GM20000 (cell line): ENCODE measurements at places on chromosomes 1 and 21.

DNA sequence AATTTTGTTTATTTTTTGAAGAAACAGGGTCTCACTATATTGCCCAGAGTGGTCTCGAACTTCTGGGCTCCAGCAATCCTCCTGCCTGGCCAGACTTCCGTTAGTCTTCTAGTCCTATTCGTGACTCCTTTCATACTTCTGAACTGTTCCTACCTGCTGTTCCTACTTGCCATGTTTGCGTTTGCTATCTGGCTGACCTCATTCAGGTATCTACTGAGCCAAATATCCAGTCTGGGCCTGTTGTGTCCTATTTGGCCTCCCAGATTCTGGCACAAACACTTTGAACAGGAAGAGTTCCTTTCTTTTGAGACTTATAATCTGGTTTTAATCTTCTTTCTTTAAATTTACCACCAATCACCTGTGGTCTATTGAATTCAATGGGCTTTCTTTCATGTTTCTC, 6.9 kb upstream of the NR1I3 start:
- DNase-seq = no peak

DNA sequence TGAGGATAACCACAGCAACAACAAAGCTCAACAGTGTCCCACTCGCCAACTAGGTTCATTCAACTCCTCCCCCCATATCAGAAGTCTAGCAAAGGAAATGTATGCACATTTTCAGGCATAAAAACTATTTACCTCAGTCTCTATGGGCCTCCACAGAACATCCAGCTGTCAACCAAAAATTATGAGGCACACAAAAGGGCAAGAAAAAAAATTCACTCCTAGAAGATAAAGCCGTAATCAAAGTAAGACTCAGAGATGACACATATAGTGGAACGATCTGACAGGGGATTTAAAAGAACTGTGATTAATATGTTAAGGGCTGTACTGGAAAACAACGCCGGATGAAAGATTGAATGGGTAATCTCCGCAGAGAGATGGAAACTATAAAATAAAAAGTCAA, 158.7 kb downstream of the NTPCR start:
- DNase-seq = no peak

DNA sequence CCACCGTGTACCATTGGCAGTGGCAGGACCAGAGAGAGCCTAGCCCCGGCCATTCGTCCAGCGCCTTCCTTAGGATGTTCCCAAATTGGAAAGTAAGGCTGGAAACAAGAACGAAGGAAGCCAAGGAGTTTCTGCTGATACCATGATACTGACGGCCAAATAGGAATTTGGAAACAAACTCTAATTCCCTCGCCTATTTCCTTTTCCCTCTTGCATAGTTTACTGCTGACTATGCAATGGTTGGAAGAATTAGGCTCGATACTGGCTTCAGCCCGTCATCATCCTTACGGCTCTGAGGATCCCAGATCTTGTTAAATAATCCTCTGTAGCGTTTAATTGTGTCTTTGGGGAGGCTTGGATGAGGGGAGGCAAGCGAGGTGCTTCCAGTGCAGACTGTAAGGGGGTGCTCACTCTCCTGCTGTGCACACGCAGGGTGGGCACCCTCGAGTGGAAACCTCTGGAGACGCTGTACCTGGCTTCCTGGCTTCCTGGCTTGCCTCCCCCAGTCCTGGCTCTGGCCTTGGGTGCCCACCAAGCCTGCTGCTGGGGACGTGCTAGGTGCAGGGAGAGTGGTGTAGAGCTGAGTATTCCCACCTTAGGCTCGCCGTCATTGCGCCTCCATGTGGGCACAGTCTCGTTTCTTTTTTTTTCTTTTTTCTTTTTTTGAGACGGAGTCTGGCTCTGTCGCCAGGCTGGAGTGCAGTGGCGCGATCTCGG, 27.4 kb upstream of the CAMTA1 start:
- DNase-seq = no peak

DNA sequence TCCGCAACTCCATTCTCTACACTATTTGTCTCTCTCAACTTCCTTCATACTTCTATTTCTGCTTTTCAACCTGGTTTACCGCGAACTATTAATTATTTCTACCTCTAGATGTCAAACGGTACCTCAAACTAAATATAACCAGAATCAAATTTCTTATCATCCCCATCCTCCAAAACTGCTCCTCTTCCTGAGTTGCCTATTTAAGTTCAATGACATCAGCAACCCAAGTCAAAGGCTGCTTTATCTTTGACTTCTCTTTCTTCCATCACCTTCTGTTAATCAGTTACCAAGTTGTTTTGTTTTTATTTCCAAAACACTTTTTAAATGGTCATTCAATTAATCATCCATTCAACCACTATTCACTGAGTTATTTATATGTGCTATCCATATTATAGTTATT, 171.9 kb downstream of the COL24A1 start:
- no peak for DNase-seq

DNA sequence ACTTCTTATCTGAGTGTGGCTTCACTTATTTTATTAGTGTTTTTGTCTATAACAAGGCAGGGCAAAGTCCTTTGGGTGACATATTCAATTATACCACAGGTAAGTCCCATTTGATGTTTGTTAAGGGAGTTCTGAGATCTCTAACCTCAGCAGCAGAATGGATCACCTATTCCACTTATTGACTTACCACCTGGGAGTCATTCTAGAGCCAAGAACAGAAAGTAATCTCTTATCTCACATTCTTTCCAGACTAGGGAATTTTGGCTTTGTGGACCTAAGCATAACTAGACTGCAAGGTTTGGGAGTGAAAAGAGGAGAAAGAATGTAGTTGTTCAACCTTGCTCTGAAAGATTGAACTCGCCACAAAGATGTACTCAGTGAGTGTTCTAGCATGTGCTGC, 13.2 kb downstream of the FNDC7 start:
- DNase-seq = no peak

GRCh38 chr1:6345460-6345859, 48.1 kb downstream of the ACOT7 start:
- no peak for DNase-seq

GRCh38 chr1:223180731-223181321, 37.8 kb upstream of the TLR5 start:
- no peak for DNase-seq

DNA sequence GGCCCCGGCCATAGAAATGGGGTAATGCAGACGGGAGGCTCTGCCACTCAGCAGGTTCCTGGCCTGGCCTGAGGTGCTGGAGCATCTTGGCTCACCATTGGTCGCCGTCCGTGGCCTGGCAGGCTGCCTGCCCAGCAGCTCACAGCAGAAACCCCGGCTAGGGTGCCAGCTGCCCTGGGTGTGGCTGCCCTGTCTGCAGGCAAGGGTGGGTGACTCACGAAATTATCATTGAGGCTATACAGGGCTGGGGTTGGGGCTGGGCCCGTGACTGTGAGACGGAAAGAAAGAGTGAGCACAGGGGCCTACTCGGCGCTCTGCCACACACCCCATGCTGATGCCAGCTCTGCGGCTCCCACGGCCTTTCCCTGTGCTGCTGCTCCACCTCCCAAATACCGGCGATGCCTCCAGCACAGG, 8.0 kb upstream of the PKP1 start:
- DNase-seq = no peak

GRCh38 chr1:39205102-39205780, 746 bp downstream of the MACF1 start:
- peak; percentile 40 for DNase-seq

DNA sequence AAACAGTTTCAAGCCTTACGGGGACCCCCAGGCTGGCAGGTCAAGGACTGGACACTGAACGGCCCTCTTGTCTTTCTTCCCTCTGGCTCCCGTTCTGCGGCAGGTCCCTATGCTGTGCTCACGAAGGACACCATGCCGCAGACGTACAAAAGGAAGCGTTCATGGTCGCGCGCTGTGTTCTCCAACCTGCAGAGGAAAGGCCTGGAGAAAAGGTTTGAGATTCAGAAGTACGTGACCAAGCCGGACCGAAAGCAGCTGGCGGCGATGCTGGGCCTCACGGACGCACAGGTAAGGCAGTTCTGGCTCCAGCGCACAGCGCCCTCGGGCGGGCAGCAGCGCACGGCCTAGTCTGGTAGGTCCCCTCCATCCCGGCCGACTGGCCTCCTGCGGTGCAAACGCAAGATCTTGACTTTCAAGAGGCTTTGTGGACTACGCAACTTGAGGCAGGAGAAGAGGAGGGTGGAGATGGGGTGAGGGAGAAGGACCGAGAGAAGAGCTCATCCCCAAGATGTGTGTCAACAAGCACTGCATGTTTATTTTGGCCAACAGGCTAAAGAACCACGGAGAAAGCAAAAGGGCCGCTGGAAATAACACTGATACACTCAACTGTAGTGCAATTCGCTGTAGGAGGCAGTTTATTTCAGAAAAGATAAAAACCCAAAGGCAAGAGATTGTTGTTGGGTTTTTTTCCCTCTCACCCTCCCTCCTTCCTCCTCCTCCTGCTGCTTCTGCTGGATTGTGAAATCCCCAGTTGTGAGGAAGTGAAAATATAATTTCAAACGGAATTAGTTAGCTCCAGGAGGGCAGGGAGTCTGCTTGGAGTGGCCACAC, 3.0 kb downstream of the HLX start:
- peak; percentile 24 for DNase-seq

DNA sequence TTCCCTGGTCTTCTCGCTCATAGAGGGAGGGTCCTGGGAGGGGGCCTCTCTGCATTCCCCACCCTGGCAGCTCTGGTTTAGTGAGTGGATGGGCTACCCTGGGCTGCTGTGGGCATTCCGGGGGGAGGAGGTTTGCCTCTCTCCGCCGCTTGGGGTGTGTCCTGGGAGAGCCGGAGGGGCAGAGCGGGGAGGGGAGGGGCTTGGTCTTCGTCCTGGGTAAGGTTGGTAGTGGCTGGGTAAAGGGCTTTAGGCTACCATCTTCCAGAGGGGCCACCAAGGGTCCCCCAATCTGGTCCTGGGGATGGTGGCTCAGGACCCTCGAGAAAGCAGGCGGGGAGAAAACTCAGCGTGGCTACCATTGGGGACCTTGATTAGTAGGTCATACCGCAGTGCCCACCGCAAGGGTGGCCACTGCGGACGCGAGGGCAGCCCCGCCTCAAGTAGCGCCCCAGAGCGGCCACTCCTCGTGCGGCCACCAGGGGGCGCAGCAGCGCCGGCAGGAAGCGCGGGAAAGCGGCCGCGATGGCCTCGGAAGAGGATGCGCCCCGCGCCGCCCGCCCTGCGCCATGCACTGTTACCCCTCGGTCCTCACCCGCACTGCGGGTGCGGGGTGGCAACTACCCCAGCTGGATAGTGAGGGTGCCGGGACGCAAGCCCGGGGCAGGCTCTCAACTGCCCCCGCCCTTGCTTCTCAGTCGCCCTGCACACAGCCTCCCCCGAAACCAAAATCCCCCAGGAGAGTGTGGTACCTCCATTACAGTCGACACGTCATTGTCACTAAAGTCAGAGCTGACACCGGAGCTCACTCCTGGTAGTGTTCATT, 44.1 kb upstream of the SLC25A33 start:
- DNase-seq = peak; percentile 81

GRCh38 chr1:48084826-48085225, 87.6 kb upstream of the TRABD2B start:
- no peak for DNase-seq

GRCh38 chr1:197921235-197922069, 4.3 kb downstream of the LHX9 start:
- DNase-seq = no peak
